ENCODE measurements at places on chromosomes 5 and 9.

DNA sequence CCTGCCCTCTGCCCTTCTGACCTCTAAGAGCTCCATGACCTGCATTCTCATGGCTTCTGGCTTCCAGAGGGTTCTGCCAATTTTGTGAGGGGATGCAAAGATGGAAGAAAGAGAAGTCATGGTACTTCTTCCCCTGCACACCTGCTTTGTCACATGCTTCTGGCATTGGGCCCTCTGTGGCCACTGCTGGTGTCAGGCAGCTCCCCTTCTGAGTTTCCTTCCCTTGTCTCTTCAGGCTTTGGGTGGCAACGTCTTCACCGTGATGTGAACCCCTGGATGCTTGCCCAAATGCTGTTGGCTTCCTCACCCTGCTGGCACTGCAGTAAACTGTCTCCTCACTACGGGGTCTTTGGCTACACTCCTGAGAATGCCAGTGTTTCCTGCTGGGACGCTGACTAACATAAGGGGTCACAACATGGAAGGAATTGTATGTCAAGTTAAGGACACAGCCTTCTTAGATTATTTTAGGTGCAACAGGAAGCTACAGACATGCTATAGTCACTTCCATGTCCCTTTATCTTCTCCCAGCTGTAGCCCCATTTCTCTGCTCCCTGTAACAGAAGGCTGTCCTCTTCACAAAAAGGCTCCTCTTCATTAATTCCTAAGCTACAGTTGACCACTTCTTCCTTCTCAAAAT lies 8.9 kb upstream of the CLINT1 start:
- DNase-seq = no peak

DNA sequence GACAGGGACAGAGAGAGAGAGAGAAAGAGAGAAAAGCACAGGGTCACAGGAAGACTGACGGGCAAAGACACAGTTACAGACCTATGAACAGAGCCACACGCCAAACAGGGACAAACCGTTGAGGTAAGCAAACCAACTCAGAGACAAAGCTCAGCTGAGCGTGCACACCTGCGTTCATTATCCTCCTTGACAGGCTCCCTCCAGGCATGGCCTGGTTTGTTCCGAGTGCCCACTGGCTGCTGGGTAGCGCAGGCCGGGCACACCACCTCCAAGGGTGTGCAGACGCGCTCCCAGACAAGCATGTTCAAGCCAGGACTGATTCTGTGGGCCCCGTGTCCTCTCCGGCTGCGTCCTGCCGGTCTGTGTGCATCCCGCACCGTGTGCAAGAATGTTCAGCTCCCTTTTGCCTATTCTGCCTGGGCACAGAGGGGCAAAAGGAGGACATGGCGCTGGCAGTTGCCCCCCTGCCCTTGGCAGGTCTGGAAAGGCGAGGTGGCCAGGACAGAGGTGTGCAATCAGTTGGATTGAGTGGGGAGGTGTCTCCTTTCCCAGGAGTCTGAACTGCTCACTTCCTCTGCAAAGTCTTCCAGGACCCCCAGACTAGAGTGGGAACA lies 467 bp upstream of the SMIM32 start:
- DNase-seq = no peak

- no peak for DNase-seq
These were observed 269.5 kb downstream of the SEC61B start for GRCh38 chr9:99491408-99492158.

- DNase-seq = no peak
These were observed 70.6 kb downstream of the SMARCA2 start for GRCh38 chr9:2085716-2086115.

DNA sequence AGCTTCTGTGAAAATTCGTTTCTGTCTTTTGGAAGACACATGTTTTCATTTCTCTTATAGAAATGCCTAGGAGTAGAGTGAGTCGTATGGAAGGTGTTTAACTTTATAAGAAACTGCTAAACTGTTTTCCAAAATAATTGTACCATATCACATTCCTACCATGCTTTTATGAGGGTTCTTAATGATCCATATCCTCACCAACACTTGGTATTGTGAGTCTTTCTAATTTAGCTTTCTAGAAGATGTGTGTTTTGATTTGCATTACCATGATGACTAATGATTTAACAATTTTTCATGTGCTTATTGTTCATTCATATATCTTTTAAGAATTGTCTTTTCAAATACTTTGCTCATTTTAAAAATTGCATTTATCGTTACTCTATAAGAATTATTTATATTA lies 223.6 kb downstream of the COMMD10 start:
- no peak for DNase-seq

GRCh38 chr5:78416677-78417425 lies 56.4 kb downstream of the SCAMP1 start:
- no peak for DNase-seq

DNA sequence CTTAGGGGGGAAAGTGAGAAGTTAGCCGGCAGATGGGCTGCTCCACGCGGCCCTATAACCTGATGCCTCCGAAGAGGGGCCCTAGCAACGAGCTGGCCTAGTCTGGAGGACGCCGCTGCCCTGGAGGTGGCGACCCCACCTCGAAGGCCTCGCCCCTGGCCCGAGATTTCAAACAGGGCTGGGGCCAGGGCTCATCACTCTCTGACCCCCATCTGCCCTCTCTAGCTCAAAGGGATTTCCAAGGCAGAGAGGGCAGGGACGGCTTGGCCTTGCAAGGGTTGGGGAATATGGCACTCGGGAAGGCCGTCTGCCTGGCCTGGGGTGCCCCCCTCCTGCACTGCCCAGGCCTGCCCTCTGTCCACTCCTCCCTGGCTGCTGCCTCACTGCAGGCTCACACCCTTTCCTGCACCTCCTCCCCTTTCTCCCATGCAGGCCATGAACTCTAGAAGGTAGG lies 25.5 kb upstream of the TIFAB start:
- no peak for DNase-seq

DNA sequence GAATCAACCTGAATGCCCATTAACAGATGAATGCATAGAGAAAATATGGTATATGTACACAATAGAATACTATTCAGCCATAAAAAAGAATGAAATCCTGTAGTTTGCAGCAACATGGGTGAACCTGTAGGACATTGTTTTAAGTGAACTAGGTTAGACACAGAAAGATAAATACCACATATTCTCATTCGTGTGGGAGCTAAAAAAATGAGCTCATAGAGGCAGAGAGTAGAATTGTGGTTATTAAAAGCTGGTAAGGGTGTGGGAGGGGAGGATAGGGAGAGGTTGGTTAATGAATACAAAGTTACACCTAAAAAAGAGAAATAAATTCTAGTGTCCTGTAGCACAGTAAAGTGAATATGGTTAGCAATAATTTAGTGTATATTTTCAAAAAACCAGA lies 23.5 kb downstream of the PTTG1 start:
- DNase-seq = no peak

- no peak for DNase-seq
These were observed 272.7 kb upstream of the TRPC7 start for GRCh38 chr5:136638084-136638483.

- DNase-seq = no peak
These were observed 17.9 kb upstream of the MSMP start for GRCh38 chr9:35771943-35772342.

- no peak for DNase-seq
These were observed 69.9 kb upstream of the MSX2 start for GRCh38 chr5:174654442-174654841.

DNA sequence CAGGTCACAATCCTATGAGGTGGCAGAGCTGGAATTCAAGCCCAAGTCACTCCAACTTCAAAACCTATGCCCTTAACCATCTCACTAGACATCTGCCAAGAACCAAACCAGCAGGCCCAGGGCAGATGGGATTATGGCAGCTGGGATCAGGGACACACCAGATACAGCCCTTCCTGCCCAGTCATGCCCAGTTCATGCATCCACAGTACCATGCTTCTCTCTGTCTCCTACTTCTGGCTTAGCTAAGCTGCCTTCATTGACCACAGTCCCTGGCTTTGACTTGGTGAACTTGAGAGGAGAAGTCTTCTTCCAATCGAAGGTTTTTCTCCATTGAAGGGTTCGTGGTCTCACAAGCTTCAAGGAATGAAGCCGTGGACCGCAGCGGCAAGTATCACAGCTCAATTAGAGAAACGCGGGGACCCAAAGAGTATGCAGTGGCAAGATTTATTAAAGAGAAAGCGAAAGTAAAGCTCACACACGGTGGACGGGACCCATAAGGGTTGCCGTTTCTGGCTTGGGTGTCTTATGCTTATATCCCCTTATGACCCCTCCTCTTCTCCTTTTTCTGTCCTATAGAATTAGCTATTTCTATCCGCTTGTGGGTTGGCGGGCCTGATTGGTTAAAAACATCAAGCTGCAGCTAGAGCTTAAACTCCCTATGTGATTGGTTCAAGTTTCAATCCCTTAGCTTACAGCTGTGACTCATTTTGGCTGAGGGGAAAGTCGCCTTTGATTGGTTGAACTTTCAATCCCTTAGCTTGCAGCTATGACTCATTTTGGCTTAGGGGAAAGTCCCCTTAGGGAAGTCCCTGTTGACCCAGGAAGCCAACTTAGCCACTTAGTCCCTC lies 101.2 kb downstream of the TRIM36 start:
- peak; percentile 59 for DNase-seq

DNA sequence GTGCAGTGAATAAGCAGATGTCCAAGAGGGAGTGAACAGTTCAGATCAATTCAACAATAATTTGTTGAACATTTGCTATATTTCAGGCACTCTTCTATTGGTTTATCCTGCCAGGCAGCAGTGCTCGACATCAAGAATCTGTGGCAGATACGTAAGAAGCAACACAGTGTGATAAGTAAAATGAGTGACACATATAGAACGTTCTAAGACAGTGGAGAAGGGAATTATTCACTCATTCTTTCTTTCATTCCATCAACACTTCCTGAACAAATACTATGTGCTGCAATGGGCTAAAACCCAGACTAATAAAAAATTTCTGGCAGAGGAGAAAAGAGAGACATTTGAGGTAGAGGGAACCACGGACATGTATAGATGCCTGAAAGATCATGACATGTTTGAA lies 89.9 kb upstream of the GLIS3 start:
- no peak for DNase-seq

GRCh38 chr5:3596261-3596825 lies 711 bp downstream of the IRX1 start:
- DNase-seq = no peak

- DNase-seq = no peak
These were observed 11.6 kb upstream of the PAPPA start for GRCh38 chr9:116141864-116142561.

DNA sequence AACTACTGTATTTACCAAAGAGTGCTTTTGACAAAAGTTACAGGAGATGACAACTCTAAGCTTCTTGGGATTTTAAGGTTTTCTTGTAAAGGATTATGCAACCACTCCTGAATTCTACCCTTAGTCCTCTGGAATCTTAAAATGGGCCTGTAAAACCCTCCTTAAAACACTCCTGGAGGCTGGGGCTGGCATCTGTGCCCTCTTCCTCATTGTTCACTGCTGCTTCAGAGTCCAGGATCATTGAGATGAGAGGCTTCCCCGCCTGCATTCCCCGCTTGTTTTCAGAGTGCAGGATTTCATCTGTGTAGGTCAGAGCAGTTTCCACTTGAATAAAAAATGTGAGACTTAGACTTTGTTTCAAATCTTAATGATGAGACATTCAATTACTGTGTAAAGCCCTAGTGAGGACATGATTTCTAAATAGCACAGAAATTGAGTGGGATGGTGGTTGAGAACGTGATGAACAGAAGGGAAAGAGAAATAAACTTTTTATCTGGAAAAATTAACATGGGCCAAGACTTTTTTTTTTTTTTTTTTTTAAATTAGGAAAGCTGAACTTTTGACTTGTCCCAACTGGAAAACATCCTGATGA lies 40.4 kb downstream of the PCSK5 start:
- no peak for DNase-seq

DNA sequence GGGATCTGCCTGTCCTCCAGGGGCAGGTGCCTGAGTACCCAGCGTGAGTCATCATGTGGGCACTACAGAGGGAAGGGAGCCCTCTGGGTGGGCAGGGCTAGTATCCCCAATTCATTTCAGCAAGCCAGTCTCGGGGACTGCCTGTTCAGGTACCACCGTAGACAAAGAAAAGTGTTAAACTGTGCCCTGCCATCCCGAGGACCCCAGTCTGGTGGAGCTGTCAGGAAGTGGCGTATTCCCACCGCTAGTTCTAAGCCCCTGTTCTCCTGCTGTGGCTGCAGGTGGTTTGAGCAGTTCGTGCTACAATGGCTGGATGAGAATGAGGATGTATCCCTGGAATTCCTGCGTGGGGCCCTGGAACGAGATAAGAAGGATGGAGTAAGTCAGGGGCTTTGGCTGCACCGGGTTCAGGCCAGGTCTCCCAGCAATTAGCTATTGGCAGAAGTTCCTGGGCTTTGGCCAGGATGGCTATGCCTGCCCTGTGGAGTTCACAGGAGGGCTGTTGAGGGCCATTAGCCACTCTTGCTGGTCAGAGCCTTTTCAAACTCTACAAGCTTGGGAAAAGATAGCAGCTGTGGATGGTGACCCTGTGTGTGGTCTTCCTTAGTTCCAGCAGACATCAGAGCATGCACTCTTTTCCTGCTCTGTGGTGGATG lies 93.2 kb upstream of the RUSC2 start:
- DNase-seq = no peak

DNA sequence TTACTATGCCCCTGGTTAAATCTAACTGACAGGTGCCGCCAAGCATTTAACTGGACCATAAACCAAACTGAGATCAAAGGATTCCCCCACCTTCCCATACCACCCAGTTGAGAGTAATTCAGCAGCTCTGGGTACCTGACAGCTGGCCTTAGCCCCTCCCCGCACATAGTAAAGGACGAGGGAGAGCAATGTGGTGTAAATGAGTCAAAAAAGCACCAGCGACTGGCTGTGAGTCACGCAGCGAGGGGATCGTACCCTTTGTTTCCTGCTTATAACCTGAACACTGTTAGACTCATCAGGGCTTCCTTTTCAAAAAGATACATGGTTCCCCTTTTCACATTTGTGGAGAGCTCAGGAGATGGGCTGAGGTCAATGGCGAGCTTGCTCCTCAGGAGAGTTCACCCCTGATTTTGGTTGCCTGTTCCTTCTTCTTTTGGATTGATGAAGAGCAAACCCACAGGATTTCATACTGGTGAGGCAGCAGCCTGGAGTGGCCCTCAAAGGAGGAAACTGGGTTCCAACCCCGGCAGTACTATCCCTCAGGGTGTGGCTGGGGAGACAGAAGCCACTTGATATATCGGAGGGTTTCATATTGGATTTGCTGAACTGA lies 71.5 kb downstream of the ANKRD33B start:
- peak; percentile 66 for DNase-seq

DNA sequence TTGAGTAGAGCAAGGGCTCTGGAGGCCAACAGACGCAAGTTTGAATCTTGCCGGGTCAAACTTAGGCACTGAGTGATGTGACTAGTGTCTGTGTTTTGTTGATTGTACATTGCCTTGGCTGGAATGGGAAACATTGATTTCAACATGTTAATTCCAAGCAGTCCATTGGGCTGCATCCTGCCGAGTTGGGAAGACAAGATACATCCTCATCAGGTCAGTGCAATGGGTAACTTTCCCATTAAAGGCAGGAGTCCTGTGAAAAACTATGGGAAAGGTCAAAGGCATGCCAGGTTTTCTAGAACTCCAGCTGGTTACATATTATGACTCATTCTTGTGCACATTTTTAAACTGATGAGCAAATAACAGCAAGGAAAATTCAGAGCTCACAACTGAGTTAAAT lies 126.5 kb upstream of the ABCA1 start:
- no peak for DNase-seq

- DNase-seq = no peak
These were observed 37.5 kb downstream of the NAA35 start for GRCh38 chr9:85978496-85978895.
